Astrocyte of the hippocampus (primary cell): ENCODE measurements at places on chromosomes 2 and 18.

DNA sequence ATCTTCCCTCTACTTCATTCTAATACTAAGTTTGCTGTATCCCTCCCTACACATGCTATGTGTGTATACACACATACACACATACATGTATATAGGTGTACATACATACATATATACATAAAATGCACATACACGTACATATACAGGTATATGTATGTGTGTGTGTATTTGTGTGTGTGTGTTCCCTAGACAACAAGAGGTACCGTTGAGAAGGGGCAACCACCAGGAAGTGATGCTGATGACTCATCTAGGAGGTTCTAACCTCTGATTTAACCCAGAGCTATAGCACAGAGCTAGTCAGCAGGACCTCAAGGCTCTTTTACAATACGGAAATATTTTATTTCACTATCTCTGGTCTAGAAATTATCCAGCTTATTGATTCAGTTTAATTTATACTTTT is 139.2 kb downstream of the LAMA3 start:
- peak; percentile 61 for DNase-seq

GRCh38 chr2:64646007-64646880 is 7.5 kb downstream of the SERTAD2 start:
- DNase-seq = peak; percentile 87

DNA sequence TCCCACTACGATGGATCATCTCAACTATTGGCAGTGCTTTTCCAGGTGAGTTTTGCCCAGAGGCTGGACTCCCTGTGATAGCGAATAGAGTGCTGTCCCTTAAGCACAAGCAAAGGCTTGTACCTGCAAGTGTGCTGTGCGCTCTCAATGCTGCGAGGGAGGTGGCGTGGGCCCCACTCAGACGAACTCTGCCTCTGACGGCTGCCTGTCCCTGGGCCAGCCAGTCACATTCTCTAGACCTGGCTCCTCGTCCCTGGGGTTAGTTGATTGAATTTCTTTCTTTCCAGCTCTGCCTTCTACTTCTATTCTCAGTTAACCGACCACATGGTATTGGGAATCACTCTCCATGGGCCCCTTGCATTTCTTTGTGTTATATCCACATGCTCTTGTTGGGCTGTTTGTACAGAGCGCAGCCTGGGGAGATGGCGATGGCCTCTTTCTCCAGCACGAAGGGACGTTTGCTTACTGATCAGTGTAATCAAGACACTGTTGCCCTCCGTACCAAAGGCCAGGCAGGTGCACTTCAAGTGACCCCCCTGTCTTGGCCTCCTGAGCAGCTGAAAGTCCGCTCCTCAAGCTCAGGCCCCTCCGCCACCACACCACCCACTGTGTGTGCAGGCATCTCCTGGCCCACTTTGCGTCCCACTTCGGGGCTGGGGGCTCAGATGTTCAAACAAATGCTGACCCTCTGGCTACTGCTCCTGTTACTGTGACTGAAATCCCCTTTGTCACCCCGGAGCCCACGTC is 151.3 kb downstream of the ZNF236 start:
- DNase-seq = no peak

- no peak for DNase-seq
Measured at GRCh38 chr18:61459896-61460648, 126.8 kb downstream of the CDH20 start.

GRCh38 chr2:104855221-104856085 is 1.5 kb downstream of the POU3F3 start:
- peak; percentile 76 for DNase-seq

DNA sequence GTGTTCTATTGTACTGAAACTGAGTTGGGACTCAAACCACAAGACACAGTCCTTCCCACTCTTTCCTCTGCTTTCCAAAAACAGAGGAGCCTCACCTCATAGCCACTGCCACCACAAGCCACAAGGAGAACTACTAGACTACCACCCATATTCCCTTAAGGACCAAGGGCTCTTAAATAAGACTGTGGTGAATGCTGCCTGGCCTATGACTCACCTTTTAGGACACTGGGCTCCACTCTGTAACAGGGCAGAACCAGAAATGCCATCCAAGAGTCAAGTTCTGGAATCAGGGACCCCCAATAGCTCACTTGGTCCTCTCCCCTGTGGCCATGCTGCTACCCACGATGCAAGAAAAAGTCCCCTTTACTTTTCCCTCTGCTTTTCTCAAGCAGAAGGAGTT is 851.4 kb downstream of the BCL11A start:
- DNase-seq = no peak

DNA sequence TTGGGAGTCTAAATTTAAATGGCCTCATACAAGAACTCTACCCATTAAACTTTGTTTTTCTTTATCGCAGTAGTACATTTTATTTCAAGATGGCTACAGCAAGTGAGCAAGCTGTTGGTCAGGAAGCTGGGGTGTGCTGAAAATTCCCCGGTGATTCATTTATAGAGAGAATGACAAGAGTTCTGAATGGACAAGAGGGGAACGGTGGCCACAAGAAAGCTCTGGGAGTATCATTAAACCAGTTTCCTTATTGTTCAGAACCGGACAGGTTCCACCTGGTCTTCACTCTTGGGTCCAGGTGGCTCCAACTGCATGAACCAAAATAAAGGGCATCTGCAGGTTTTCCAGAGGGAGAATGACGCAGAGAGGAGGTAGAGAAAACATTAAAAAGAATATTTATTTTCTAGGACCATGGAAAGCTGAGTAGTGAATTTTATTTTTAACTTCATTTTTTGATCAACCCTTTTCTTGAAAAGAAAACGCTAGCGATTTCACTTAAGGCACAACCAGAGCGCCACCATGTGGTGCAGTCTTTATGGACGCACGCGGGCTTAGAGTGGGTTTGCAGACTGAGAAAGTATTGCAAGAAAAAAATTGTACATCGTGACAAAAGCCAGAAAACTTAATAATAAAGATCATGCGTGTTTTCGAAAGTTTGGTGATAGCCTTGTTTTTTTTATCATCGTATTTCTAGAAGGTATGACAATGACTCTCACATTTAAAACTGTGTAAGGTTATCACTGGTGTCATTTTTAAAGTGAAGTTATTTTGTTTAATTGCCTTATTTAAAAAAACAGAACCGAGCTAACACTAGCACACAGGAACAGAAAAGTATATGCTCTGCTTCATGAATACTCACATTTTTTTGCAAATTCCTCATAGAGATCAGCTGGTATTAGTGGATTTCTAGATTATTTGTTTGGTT is 97.9 kb upstream of the NOL4 start:
- DNase-seq = peak; percentile 88

GRCh38 chr2:210288408-210288807 is 26.6 kb downstream of the MYL1 start:
- no peak for DNase-seq
